ENCODE measurements at places on chromosomes 7 and 10. TPM values are rescaled to one million over a fixed set of nuclear protein-coding genes. Genes with fewer than 3 reads are reported as not detected.

Gene OR6B1
- total RNA-seq, result not detected

Gene ASIC3
- 11.7 TPM for total RNA-seq

Gene PVRIG
- total RNA-seq, result not detected

Gene GPER1
- total RNA-seq, result 1.0 TPM

Gene PNLIPRP3
- not detected for total RNA-seq

Gene INMT
- total RNA-seq, result not detected

Measured in A549 treated with Mapracorat at 1 μM for 4 hours (cell line).